Gastrocnemius medialis (tissue), 4 donors: ENCODE measurements at places on chromosomes 1 and 21. TPM values are rescaled to one million over a fixed set of nuclear protein-coding genes. Genes with fewer than 3 reads are reported as not detected.

DNA sequence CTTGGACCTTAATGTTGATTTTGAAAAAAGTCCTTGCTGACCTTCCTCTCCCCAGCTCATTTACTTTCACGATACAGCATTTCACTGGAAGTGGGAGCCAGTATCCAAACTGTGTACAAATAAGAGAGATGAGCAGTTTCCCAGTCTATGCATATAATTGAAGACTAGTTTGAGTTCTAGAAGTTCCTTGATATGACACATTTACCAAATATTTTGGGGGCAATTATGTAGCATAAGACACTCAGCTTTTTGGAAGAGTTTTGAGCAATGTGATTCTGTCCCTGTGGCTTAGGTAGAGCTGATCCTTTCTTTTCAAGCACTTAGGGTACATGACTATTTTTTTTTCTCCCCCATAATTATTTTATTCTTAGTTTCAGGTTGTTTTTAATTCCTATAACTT lies 26.4 kb downstream of the GIPC2 start:
- no peaks in the 10 kb centered on the region for H3K27me3 ChIP-seq
- H3K27ac ChIP-seq, result peak overlapping the region; percentile 82
- no peak for DNase-seq
- H3K4me3 ChIP-seq, result no peak overlapping the region
- H3K36me3 ChIP-seq, result no peaks in the 10 kb centered on the region

GRCh38 chr1:118827636-118828035 lies 160.5 kb downstream of the TBX15 start:
- no peak overlapping the region for H3K27ac ChIP-seq
- no peak overlapping the region for H3K4me3 ChIP-seq
- H3K27me3 ChIP-seq, result no peaks in the 10 kb centered on the region
- no peaks in the 10 kb centered on the region for H3K4me1 ChIP-seq

DNA sequence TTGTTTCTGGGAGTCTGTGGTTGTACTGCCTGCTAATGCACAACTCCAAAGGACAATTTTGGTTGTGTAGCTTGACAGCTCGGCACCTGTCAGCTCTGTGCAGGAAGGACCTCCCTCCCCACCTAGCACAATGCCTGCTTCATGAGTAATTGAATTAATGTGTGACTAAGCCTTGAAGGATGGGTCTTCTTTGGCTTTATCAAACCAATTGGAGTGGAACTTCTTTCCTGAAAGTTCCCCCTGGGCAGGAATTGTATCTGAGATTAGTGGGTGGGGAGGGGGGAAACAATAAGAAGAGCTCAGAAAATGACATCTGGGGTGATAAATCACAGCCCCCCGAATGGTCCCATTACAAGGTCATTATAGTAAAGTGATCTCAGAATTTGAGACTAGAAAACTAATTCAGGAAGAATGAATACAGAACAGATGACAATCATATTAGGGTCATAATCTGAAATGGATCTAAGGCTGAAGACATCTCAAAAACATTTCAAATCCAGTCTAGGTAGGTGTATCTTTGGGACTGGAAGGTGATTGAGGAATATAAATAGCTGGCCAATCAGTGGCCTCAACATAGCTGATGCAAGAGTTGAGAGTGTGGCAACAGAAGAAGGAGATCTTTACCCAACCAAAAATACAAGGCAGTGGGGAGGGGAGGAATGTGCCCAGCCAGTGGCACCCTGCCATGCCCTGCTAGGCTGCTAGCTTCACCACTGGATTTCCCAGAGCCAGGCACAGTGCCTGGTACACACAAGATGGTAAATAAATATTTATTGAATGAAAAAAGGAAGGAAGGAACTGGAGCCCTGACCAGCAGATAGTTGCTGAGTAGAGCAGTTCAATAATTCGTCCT lies 10.1 kb upstream of the SESN2 start:
- H3K27ac ChIP-seq, result peak overlapping the region; percentile 99
- no peaks in the 10 kb centered on the region for H3K27me3 ChIP-seq
- H3K36me3 ChIP-seq, result no peaks in the 10 kb centered on the region
- DNase-seq, result peak; percentile 65
- peak overlapping the region; percentile 40 for H3K4me3 ChIP-seq

DNA sequence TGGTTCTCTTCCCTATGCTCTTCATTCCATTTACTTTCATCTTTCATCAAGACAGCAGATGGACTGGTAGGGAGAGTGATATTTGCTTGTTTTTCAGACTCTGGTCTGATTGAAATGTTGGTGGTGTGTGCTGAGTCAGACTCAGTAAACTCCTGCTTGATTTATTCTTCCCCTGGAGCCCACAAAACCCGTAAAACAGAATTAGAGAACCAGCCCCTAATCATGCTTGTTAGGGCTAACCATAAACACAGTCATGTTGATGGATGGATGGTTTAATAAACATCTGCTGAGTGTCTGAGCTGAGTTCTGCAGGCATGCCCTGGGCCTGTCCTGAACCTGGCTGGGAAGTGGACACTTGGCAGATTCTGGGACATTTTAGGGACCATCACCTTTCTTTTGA lies 24.8 kb downstream of the NOS1AP start:
- no peak overlapping the region for H3K27ac ChIP-seq
- no peaks in the 10 kb centered on the region for H3K36me3 ChIP-seq
- H3K27me3 ChIP-seq, result no peaks in the 10 kb centered on the region
- DNase-seq, result no peak
- H3K4me1 ChIP-seq, result no peaks in the 10 kb centered on the region

GRCh38 chr1:21349693-21350092 lies 59.4 kb upstream of the ECE1 start:
- H3K27me3 ChIP-seq, result no peaks in the 10 kb centered on the region
- no peak overlapping the region for H3K4me3 ChIP-seq
- H3K4me1 ChIP-seq, result peaks cover 5% of the 10 kb centered on the region

DNA sequence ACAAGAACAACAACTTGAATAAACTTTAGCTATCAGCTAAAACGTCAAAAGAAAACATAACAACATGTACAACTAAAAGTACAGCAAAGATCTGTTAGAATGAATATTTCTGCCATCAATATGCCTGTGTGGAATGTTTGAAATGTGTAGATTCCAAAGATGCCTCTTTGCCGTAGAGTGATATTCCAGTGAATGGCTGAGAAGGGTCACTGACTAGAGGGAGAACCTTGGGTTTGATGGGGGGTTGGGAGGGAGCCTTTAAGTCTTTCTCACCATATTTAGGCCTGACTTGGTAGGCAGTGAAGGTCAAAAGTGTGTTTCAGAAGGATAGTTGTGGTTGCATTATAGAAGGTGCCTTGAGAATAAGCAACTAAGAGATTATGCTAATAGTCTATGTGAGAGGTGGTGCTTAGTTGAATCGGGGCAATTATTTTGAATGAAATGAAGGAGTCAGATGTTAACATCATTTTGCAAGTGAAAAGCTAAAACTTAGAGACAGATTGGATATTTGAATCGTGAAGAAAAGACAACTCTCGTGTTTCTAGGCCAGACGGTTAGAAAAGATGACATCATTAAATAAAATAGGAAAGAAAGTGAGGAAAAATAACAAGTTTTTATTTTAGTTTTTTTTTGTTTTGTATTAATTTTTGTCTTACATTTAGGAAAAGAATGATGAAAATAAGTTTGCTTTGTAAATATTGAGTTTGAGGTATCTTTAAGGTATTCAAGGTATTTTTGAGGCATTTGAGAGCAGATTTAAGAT lies 53.8 kb downstream of the PLA2G4A start:
- no peaks in the 10 kb centered on the region for H3K4me1 ChIP-seq
- H3K36me3 ChIP-seq, result no peaks in the 10 kb centered on the region
- H3K4me3 ChIP-seq, result no peak overlapping the region
- no peak overlapping the region for H3K27ac ChIP-seq
- DNase-seq, result no peak
- H3K27me3 ChIP-seq, result no peaks in the 10 kb centered on the region

DNA sequence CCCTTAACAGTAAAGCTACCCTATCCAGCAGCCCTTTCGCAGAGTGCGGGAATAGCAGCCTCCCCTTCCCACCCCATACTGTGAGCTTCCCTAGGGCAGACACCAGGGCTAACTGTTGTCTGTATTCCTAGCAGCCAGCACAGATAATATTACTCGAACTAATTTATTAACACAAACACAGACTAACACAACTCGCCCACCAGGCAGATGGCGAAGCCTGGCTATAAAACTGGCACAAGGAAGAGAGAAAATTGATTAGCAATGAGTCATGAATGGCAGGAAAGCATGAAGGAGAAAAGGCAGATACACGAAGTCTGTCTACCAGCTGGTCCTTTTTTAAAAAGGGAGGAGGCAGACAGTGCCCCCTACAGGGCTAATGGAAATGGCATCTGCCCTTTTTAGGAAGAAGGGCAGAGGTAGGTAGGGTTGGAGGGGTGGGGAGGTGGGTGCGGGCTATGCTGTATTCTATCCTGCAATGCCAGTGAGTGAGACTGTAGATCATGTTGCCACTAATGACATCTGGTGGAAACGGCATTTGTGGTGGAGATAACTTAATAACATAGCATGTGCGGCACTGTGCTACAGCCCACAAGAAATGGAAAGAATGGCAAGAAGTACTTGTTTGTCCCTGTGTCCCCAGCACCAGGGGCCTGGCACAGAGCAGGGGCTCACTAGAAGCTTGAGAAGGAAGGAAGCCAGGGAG lies 30.6 kb upstream of the CTPS1 start:
- H3K4me3 ChIP-seq, result no peak overlapping the region
- no peak overlapping the region for H3K27ac ChIP-seq
- no peak for DNase-seq
- H3K4me1 ChIP-seq, result no peaks in the 10 kb centered on the region
- H3K27me3 ChIP-seq, result peaks cover 2% of the 10 kb centered on the region
- H3K36me3 ChIP-seq, result no peaks in the 10 kb centered on the region

AQP10 gene
- not detected for total RNA-seq

FGGY gene
- total RNA-seq, result 35.9 TPM

SYTL1 gene
- total RNA-seq, result not detected
